ENCODE measurements at places on chromosomes 11 and 22. TPM values are rescaled to one million over a fixed set of nuclear protein-coding genes. Genes with fewer than 3 reads are reported as not detected.

SYNGR1 gene
- 60.8 TPM for total RNA-seq

NXPE1 gene
- total RNA-seq = not detected

DNA sequence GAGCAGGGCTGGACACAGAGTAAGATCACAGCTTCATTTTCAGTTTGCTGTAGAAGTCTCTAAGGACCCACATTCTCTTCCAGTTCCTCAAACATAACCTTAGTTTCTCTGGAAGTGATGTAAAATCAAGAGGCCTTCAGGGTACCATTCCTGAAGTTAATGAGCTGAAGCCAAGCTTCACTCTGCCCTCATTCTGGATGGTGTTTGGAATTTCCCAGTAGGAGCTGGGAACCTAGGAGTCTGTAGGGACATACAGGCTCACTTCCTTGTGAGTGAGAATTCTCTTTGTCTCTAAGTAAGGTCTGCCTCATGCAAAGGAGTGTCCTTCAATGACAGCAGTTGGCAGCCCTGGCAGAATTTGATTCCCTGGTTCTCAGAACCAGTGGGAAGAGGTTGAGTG lies 142.4 kb upstream of the NARS2 start:
- DNase-seq = no peak

- DNase-seq = no peak
These were observed 22.4 kb downstream of the TOM1 start for GRCh38 chr22:35322126-35322525.

GRCh38 chr11:4610258-4610935 lies 2.4 kb upstream of the TRIM68 start:
- DNase-seq = no peak

- DNase-seq = no peak
These were observed 32.5 kb downstream of the PLEKHA7 start for GRCh38 chr11:16981651-16982194.

GRCh38 chr11:68954836-68955606 lies 25.8 kb downstream of the MRGPRD start:
- DNase-seq = peak; percentile 63

DNA sequence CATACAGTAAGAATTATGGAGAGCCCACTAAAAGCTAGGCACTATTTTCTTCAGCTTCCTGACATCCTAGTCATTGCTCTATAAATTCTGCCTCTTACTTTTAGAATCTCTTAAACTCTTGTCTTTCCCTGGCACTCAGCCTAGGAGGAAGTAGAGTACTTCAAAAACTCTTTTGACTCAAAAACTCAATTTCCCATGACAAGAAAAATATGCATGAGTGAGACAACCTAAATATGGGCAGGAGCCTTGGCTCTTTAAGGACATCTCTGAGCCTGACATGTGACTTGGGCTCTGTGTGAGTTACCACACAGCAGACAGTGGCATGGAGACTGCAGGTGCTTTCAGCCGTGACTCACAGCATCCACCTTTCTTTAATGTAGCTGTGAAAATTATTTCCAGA lies 97.5 kb upstream of the CCDC179 start:
- DNase-seq = no peak

DNA sequence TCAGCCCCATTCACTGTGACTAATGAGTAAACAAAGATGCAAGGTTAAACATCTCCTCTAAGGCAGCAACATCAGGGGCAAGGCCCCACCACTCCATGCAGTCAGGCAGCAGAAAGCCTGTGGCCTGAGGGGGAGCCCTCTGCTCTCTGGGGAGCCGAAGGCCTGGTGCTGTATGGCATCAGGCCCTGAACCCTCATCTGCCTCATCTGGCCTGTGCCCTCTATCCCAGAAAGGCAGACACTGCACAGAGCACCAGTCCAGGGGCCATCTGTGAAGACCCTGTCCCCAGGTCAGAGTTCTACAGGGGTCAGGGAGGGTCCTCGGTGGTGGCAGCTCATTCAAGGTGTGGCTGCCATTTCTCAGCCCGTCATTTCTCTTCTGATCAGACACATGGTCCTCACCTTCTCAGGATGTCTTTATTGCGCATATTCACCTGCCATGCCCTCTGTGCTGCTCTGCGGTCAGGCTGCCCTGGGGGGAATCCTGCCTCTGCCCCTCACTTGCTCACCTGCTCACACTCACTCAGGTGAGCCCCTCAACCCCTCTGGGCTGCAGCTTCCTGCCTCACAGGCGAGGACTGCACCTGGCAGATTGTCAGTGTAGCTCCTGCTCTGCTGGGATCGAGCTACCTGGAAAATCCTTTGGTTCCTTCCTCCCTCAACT lies 103.1 kb upstream of the PITPNB start:
- no peak for DNase-seq

DNA sequence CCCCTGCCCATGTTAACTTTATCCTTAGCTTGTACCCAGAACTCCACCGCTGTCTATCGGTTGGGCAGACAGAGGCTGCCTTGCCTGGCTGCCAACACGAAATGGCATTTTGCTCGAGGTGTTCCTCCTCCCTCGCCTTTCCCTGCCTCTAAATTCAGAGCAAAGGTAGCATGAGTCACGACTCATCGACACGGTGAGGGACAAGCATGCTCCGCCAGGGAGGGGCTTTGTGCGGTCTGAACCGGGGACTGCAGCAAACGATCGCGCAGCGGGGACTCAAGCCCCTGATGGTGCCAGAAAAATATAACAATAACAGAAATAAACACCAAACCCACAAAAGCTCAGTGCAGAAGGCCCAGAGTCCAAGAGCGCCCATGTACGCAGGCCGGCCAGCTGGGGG lies 52.3 kb downstream of the RTL6 start:
- DNase-seq = no peak

Data from left cardiac atrium (tissue), 4 donors.